SIG-M5 (cell line): ENCODE measurements at places on chromosomes 3 and 15.

- no peak for DNase-seq
Measured at GRCh38 chr3:53643757-53644156, 149.3 kb downstream of the CACNA1D start.

DNA sequence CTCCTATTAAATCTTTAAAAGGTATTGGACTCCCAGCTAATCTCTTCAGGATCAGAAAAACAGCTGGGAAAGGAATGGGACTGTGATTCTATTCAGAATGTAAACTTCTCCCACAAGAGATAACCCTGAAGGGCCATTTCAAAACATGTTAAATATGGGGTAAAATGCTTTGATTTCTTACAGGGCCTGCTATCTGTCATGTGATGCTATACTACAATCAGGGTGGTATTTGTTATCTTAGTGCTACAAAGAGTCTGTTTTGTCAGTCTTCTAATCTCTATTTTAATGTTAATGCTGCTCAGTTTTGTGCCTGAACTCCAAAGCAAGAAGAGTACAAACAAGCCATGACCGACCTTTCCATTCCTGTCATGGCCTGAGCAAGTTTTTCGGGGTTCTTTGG, 186.9 kb downstream of the TBC1D5 start:
- DNase-seq = no peak

- no peak for DNase-seq
Measured at GRCh38 chr3:193773266-193774220, 180.5 kb downstream of the OPA1 start.

DNA sequence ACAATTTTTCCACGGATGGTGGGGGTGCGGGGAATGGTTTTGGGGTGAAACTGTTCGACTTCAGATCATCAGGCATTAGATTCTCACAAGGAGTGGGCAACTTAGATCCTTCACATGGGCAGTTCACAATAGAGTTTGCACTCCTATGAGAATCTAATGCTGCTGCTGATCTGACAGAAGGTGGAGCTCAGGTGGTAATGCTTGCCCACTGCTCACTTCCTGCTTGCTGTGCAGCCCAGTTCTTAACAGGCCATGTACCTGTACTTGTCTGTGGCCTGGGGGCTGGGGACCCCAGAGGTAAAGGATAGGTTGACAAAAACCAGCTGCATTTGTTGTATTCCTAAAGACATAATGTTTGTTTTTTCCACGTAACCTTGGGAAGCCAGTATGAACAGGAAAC, 16.0 kb downstream of the DZIP3 start:
- DNase-seq = no peak

GRCh38 chr15:101641129-101641764, 10.9 kb downstream of the TM2D3 start:
- DNase-seq = no peak

GRCh38 chr15:52730173-52730572, 51.0 kb upstream of the ATOSA start:
- no peak for DNase-seq

GRCh38 chr3:191094057-191094845, 104.8 kb upstream of the OSTN start:
- DNase-seq = no peak

- DNase-seq = no peak
Measured at GRCh38 chr3:116165135-116165534, 280.2 kb downstream of the LSAMP start.

DNA sequence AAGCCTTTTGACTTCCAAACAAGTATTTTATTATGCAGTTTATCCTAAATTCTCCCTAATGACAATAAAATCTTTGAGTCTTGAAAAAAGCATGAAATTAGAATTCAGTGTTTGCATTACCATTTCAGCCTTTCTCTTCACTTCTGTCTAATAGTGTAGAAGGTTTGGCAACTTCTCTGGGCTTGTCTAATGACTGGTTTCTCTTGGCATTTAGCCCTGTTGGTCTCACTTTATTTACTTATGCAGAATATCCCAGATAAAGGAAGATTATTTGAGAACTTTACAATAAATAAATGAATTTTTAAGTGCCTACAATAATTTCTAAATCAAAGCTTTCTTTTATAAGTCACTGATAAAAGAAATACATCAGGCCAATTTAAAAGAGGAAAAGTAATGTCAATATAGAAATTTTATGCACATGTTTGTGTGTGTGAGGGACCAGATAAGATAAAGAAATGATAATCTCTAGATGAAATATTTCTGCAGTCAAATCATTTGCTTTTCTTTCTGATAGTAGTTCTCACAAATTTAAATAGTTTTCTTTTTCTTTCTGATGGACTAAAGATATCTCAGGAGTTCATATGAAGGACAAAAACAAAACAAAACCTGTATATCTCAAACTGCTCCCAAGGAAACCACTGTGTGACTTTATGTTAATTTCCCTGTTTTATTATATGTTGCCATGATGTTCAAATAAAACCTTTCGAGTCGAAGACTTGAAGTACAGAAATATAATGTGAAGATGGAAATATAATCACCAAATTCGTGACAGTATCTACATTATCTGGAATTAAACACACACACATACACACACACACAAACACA, 533.1 kb upstream of the CBLB start:
- DNase-seq = no peak

GRCh38 chr15:87268675-87269074, 987.9 kb downstream of the NTRK3 start:
- DNase-seq = no peak

DNA sequence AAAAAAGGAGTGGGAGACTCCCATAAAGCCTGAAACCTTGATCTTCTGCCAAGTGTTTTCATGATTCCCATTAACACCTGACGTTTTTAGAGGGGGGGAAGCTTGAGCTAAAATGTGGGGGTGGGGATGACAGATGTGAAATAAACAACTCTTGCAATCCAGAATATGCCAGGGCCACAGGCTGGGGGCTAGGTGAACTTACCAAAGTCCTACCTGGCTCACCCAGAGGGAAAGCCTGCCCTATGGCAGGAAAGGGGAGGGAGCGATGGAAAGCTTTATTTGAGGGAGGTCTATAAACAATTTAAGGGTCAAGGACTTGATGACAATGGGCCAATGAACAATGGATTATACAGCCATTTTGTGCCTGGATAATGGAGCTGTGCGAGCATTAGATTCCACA, 108.3 kb downstream of the LRIG1 start:
- no peak for DNase-seq

GRCh38 chr3:180646187-180646790, 33.0 kb downstream of the CCDC39 start:
- no peak for DNase-seq

- no peak for DNase-seq
Measured at GRCh38 chr3:195078891-195079440, 192.0 kb downstream of the XXYLT1 start.

GRCh38 chr3:174938102-174938501, 79.0 kb downstream of the NAALADL2 start:
- no peak for DNase-seq
